ENCODE measurements at places on chromosomes 4 and X.

- no peak for DNase-seq
Observed at GRCh38 chr4:168569931-168570276, 73.1 kb downstream of the PALLD start.

DNA sequence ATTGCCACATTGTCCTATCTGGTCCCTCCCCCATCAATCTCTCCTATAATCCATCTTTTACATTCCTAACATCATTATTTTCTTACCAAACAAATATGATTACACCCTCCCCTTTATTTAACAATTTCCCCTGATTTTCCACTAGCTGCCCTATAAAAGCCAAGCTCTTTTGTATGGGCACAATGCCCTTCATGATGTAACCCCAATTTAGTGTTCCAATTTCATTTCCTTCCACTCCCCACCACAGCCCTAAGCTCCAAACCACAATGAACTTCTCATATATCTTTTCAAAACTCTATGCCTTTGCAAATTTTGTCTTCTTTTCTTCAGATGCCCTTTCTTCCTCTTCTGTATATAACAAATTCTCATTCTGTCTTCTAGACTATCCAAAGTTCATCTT is 39.5 kb upstream of the PTPN13 start:
- peak; percentile 67 for DNase-seq

- peak; percentile 58 for DNase-seq
Observed at GRCh38 chrX:110086162-110086915, 83.4 kb downstream of the TMEM164 start.

DNA sequence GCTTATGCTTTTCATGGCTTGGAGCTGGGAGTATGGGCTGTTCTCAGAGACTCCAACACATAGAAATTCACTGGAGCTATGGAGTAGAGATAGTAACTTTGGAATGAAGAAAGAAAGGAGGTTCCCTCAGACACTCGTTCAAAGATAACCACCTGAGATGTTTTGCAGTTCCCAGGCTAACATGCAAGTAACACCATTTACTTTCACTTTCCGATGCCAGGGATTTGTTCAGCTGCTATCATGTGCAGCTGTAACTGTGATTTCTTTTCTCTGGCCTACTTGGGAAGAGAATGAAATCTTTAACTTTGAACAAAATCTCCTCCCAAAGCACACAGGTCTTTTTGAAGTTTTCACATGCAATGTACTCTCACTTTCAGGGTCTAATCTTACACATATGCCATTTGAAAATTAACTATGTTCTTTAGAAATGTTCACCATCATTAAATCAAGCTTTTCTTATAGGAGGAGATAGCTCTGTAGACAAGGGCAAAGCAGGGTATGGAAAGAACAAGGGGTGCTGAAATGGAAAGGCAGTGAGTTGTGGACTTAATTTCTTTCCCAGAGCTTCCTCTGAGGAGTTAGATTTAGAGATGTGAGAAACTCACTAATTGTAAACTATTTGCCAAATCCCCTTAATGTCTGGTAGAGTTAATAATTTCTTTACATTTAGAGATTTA is 514.3 kb downstream of the PDHA2 start:
- DNase-seq, result peak; percentile 31

GRCh38 chrX:84187533-84188319 is at the start of gene RPS6KA6:
Gene RPS6KA6 (minus strand): TSS chrX:84188199. CDS start chrX:84187899, 300 bp downstream.
- DNase-seq, result peak; percentile 9

DNA sequence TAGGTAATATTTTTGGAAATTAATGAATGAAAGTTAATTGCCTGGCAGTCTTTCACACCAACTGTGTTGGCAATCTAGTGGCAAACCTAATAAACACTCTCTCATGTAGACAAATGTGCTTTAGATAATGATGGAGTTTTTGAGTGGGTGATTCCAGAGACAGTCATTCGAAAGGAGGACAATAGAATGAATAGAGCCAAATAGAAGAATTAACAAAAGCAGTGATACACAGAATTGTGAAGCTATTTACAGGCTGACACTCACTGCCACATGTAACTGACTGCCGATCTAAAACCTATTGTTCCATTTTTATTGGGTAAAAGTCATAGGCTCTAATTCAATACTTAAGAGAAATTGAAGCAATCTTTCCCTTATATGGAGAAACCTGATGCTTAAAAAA is 338.5 kb downstream of the PCDH7 start:
- DNase-seq, result no peak

DNA sequence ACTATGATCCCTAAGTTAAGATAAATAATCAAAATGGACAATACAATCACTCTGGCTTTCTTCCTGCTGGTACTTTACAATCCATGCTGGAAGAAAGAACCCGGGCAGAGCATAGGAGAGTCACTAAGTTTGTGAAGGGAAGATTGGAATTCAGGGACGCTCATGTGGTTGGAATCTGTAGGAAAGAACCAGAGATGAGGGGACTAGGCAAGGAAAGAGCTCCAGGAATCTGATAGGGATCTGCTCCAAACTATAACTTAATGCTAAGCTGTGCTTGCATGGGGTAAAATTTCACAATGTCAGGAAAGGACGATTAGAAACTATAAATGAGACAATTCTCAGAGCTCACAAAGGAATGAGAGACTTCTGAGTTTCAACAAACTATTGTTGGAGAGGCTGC is 167.5 kb downstream of the ADGRA3 start:
- no peak for DNase-seq

- no peak for DNase-seq
Observed at GRCh38 chr4:7422151-7422897, 12.4 kb downstream of the PSAPL1 start.

GRCh38 chr4:82746705-82747574 is 51.7 kb downstream of the SCD5 start:
- no peak for DNase-seq

- DNase-seq, result no peak
Observed at GRCh38 chr4:144910723-144911122, 187.3 kb downstream of the ANAPC10 start.

DNA sequence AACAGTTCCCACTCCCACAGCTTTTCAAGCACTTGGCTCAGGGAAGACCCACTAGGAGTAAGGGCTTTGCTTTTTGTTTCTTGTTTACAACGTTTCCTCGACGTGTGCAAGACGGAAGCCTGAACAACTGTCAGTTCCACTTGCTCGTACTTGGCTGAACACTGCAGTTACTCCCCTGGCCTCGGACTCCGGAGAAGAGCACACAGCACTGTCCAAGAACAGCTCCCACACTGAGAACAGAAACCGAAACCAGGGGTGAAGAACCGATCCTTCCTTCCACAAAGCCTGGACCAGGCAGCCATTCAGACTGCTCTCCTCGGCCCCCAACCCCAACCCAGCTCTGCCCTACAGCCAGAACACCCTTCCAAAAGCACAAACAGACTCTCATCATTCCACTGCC is 25.5 kb downstream of the IRF2 start:
- peak; percentile 71 for DNase-seq

- no peak for DNase-seq
Observed at GRCh38 chr4:26860922-26861433, 337 bp downstream of the STIM2 start.

DNA sequence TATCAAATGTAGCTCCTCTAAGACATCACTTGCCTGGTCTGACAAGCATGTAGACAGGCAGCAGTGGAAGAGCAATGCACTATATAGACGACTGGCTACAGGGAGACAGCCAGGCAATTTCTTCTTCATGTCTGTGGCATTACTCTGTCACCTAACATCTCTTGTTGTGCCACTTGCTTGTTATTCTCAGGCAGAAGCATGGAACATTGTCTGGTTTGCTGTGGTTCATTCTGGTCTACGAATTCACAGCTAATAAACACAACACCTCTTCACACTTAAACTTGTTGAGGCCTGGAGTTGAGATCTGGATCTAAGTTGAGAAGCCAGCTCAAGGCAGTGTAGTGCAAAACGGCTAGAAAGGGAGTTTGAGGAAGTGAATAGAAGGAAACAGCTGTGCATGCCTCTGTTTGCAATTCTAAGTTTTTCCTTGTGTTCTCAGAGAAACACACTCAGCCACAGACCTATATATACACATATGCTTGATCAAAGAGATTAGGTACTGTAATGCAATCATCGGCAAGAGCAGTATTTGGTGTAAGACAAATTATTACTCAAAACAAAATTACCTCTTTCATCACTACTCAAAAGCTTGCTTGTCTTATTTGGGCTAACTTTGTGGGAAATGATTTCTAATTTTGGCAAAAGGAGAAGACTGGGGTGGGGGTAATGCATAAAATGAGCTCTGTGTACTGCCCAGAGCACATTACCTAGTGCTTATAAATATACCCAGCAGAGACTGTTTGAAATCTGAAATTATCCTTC is 243.8 kb downstream of the PPP3CA start:
- no peak for DNase-seq

DNA sequence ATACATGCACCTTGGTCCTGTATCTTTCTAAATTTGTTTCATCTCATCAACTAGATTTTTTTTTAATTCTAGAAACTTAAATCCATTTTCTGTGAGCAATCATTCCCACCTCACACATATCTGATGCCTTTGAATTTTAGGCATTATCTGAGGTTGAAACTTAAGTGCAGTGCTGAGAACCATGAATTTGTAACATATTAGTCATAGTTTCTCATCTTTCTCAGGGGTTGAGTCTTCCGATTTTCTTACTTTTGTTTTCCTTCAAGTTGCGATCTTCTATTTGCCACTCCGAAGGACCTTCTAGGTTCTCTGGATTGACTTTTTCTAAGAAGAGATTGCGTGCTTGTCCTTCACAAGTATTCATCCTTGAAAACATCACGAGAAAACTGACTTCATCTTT is 3.7 kb upstream of the NR0B1 start:
- no peak for DNase-seq

DNA sequence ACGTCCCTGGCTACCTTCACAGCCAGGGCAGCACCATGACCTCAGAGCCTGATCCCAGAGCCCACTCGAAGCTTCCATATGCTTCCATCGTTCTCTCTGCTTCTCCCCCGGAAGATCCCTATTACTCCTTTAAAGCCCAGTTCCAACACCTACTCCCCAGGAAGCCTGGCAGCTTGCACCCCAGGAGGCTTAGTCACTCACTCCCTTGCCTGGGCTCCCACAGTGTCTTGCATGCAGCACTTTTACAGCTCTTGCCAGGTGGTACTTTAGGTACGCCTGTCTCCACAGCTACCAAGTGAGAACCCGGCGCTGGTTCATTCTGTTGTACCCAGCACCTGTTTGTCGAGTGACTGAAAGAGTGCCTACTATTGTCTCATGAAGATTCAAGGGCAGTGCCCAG is 24.5 kb upstream of the MAMLD1 start:
- no peak for DNase-seq

DNA sequence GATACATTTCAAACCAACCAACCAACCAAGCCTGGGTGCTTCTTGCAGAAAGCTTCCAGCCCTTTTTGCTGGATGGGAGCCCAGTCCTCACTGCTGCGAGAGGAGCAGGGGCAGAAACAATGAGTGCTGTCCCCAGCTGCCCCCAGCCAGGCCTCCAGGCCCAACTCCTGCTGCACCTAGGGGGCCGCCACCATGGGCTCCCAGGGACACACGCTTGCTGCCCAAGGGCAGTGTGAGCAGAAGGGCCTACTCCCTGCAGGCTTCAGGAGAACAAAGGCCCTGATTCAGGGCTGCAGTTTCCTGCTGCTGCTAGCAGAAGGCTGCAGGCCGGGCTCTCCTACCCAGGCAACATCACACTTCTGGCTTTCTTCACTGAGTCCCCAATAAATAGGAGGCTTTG is 37.7 kb upstream of the ENPP6 start:
- DNase-seq, result no peak

DNA sequence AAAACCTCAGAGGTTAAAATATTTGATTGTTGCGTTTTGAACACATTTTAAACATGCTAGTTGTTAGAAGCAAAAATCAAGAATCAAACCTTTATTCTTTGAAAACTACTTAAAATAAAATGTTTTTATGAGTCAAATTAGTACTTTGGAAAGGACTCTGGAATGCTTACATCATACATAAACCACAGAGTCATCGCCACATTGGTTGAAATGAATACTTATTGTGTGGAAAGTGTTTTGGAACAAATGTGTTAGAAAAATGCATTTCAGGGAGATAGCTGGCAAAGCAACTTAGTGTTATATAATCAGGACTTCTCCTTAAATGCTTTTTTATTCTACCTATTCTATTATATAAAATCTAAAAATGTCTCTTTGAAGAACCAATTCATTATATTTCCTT is 49.4 kb upstream of the CAMK2D start:
- DNase-seq, result peak; percentile 18

DNA sequence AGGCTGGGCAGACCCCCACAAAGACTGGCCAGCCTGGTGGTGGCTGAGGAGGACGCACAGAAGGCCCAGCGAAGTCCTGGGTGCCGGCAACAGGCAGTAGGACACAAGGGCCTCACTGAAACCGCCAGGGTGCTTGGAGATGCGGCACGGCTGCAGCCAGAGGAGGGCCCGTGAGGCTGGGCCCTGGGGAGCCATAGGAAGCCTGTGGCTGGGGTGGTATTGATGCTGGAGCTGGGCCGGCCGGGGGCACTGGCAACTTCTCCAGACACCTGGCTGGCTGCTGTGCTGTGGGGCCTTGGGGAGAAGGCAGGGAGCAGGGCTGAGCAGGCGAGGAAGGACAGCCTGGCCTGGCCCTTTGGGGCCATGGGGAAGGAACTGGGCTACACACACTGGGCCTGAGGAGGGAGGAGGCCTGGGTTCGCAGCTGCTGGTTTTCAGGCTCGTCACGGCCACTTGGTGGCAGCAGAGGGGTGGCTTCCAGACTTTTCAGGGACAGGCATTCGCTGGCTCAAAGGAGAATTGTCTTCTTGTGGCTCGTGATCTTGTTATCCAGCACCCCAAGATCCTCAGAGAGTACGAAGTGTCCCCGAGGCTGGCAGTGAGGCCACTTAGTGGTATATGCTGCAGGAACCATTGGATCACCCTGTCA is 37.2 kb downstream of the ATP2B3 start:
- peak; percentile 32 for DNase-seq

GRCh38 chr4:156738766-156739165 is 232.8 kb downstream of the PDGFC start:
- no peak for DNase-seq

GRCh38 chr4:139833151-139833910 is 167.7 kb downstream of the MGST2 start:
- DNase-seq, result no peak

DNA sequence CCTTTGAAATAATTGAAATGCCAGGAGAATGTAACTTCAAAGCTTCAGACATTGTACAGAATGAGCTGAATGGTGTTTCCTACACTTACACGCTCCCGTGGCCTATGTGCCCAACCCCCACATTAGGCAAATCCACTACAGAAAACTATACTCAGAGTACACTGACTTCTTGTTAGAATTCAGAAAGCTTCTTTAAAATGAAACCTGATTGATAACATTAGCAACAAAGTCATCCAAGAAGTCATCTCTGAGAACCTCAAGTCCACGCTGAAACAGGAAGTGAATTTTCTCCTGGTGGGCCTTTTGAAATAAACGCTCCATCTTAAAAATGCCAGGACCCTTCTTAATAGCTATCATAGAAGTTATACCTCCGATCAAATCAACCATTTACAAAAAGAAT is 136.3 kb downstream of the TSPAN5 start:
- DNase-seq, result no peak

Data from H4 (cell line).